Stimulated activated naive CD8-positive, alpha-beta T cell treated with anti-CD3 and anti-CD28 coated beads, Interleukin-15, Interleukin-2, amounts not matched to agents 100 U/mL and 50 U/mL, for 24 hours (primary cell): ENCODE measurements at places on chromosomes 11 and 22.

GRCh38 chr11:86869966-86870570, 69.7 kb downstream of the PRSS23 start:
- DNase-seq: peak; percentile 61

DNA sequence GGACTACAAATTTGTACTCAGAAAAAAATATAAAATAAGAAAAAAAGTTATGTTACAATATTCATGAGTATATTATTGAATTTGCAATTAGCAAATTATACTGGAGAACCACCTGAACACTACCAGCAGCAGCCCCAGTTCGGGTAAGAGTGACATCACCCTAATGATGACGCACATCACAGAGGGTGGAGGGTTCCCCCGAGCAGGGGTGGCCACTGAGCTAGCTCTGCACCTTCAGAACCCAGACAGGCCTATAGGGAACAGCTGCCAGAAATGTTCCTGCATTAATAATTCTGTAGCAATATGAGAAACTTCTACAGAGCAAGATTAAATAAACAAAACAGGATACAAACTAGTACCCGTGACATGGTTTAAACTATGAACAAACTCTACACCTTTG, 17.5 kb upstream of the ARAP1 start:
- no peak for DNase-seq

GRCh38 chr11:116895048-116895757, 57.8 kb upstream of the APOA1 start:
- DNase-seq: peak; percentile 19

- DNase-seq: no peak
These were observed 14.3 kb upstream of the ANKK1 start for GRCh38 chr11:113373306-113373705.

DNA sequence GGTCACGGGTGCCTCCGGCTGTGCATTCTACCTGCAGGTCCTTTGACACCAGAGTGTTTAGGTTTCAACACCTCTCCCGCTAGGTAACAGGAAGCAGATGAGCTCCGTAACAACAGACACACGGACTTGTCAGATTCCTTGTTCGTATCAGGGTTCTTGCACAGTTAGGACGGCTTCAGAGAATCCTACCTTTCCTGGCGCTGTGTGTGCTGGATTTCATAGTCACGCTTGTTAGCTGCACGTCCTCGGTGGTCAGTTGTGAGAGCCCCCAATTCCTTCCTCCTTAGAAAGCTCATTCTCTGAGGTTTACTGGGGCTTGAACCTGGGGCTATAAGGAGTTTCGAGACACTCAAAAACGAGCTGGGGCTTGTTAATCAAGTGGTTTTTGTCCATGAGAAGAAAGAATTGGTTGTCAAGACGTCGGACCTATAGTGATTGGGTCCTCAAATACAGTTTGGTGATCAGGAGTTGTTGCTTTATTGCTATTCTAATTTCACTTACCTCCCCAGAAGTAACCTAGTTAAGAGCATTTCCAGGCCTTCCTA, 664 bp downstream of the DDB2 start:
- no peak for DNase-seq

GRCh38 chr22:45866646-45867117, 110.3 kb downstream of the WNT7B start:
- no peak for DNase-seq

- no peak for DNase-seq
These were observed 1539.4 kb upstream of the TENM4 start for GRCh38 chr11:80980227-80980626.

DNA sequence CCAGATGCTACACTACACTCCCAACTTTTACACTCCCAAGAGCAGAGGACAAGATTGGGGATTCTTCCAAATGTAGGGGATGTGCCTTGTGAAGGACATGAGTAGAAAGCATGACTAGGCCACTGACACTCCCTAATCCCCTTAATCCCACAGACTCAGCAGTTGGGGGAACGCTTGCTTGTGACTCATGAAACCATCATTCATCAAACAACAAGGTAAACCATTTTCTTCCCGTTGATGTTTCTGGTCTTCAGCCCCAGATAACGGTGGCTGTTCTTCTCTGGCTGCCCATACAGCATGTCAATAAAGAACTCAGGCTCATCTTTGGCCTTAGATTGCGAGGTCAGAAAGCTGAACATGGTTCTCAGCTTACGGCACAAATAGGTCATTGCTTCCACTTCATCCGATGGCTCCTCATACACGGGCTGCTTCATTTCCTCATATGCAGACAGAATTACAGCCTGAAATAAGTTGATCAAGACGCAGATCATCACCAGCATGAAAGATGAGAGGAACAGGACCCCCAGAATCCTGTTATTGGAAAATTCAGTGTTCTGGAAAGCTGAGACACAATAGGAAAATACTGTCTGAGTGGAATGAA, 6.4 kb upstream of the CDPF1 start:
- no peak for DNase-seq

DNA sequence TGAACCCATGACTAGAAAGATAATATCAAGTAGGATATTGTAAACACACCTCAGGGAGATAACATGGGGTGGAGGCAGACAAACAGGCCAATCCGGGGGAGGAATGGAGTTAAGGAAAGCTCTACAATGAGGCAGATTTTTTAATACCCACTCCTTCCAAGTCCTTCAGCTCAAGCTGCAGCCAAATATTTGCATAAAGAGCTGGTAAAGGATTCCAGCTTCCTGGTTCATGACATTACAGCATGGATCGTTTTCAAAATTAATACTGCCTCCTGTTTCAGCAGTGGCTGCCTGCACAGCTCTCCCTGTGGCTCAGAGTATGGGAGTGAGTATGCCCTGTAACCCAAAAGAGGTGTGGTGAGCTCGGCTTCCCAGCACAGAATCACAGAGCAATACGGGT, 5.1 kb downstream of the POU2AF3 start:
- DNase-seq: no peak

DNA sequence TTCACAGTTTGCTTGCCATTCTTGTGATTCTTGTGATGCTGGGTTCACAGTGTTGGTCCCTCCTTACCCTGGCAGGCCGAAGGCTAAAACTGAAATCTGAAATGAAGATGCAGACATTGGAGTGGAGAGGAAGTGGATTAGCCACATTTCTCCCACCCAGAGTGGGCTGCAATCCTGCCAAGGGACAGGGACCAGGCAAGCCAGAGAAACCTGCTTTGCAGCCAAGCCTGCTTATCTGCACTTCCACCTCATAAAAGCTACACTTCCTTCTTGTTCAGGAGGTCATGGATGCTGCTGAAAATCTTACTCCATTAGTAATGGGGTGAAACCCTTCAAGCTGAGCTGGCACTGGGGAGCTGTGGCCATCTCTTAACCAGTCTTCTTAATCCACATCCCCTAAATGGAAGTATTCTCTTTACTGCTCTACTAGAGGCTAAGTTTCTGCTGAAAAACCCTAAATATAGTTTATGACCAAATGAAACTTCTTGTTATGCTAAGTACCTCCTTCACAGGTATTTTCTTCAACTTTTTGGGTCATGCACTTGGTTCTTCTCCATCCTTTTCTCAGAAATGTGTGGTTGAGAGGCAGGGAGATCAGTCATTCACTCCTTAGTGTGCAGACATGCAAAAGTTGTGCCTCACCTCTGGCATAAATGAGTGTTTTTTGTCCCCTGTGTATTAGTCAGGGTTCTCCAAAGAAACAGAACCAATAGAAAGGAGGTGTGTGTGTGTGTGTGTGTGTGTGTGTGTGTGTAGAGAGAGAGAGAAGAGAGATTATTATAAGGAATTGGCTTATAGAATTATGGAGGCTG, 133.9 kb upstream of the BMAL1 start:
- DNase-seq: no peak

DNA sequence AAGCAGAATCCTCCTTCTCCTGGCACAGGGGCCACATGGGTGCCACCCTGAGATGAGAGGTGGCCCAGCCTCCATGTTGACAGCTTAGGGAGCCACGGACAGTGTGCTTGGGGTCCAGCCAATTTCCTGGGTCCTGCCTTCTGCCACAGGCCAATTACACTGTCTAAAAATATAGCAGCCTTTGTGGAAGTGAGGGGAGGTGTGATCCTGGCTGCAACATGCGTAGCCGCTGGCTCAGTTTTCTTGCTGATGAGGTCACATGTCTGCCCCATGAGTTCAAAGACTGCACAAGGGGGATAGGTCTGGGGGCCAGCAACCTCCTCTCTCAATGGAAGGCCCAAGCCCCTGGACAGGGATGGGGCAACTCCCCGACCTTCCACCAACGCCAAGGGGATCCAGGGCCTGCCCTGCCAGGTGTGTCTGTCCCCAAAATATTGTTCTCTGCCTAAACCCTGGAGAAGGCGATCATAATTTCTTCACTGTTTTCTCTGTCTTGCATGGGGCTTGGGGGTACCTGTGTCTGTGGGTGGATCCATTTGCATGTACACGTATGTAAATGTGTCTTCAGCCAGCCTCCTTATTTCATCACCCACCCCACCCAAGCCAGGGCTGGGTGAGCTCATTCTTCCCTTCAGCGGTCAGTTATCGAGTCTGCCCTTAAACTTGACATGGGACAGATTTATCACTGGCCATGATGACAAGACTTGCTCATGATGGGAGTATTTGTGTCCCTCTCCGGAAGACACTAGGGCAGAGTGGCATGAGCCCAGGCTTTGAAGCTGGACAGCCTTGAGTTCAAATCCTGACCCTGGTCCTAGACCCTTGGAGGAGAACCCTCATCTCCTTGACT, 59.4 kb downstream of the OTOG start:
- DNase-seq: no peak

DNA sequence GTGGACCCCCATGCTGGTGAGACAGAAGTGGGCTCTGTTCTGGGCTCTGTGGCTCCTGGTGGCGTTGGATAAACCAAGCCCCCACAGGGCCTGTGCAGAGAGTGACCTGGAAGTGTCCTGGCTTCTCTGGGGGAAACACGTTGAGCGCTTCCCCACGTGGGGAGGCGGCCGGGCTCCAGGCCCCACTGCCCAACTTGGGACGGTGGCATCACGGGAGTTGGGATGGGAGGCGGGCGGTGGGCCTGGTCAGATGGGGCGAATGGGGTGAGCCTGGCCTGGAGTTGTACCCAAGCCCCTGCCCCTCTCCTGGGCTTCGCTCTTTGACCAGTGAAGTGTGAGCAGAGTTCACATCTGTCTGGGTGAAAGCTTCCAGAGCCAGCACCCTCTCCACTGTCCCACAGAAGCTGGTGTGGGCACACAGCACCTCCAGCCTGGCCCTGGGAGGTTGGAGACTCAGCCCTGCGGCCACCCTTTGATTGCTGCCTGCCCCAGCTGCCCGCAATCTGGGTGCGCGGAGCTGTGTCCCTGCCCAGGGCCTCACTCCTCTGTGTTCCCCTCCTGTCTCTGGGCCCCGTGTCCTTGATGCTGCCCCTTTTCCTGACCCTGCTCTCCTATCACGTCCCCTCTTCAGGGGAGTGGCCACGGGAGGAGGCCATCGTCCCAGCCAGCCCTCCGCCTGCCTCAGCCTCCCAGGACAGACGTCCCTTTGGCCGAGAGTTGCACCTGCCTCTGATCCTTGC, 14.2 kb downstream of the BRSK2 start:
- DNase-seq: no peak

GRCh38 chr11:33674035-33674814, 26.4 kb downstream of the C11orf91 start:
- no peak for DNase-seq

DNA sequence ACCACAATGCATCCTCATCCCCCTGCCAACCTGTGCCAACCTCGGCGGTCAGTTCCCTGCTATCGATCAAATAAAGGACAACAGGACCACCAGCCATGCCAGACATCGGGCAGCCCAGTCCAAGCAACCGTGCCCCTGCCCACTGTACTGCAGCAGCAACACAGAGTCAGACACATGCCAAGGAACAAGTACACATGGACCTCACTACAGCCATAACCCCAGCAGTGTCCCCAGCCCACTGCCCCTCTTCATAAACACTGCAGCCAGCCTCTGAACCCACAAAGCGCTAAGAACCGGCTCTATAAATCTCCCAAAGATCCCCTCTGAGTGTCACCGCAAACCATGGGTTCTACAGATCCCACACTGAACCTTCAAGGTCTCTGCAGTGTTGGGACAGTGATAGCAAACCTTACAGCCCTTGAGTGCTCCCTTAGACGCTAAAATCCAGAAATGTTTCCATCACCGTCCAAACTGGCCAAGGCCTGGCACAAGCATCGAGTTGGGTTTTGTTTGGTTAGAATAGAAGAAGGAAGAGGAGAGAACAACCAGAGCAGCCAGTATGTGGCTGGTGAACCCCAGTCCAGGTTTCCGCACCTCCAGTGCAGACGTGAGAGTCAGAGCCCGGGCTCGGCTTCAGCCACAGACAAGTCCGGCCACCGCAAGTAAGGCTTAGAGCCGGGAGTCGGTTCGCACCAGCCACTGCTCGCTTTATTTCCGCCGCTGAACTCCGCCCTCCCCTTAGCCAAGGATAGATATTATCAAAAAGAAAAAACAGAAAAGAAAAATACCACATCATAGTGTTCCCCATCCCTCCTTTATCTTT, 7.9 kb downstream of the PAX6 start:
- DNase-seq: no peak
